ENCODE measurements at places on chromosomes 5 and 9.

DNA sequence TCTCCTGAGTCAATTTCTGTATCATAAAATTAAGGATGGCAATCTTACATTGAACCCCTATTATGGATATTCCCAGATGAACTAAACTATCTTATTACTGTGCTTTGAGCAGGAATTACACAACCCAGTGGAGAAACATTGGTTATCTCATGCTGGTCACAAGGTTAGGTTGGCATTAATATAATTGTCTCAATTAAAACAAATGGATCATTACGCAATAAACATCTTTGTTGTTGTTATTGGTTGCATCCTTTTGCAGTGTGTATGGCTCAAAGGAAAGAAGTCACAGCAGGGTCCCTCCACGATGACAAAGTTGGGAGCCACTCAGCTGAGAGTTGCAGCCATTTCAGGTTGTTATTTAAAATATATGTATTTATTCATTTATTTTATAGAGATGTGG is 297.0 kb upstream of the KLF4 start:
- DNase-seq = no peak

GRCh38 chr5:51829691-51830090 is 446.4 kb downstream of the ISL1 start:
- DNase-seq = no peak

GRCh38 chr5:43121913-43122484 is 1.3 kb downstream of the ZNF131 start:
- no peak for DNase-seq

- DNase-seq = no peak
These were observed 132.6 kb downstream of the XRCC4 start for GRCh38 chr5:83209963-83210362.

- no peak for DNase-seq
These were observed 65.2 kb downstream of the MRPL36 start for GRCh38 chr5:1734271-1734907.

DNA sequence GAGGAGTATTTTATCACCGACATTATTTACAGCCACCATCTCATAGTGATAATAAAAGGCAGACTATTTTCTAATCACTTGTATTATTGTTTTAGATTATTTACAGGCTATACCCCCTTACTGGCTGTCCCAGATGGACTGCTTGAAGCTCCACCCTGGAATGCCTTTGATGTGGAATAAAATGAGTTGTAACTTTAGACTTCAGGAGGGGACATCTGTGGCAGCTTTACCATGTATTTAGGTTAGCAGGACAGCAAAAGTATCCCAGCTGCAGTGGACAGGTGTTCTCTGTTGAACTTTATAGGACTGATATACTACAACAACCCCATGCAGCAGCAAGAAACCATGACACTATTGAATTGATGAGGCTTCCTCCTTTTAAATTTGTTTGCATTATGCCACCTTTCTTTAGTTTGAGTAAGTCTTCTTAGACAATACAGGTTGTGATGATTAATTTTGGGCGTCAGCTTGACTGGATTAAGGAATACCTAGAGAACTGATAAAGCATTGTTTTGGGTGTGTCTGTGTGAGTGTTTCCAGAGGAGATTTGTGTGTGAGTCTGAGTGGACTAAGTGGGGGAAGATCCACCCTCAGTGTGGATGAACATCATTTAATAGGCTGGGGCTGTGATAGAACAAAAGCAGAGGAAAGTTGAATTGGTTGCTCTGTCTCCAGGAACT is 29.2 kb upstream of the C9orf57 start:
- DNase-seq = no peak

- no peak for DNase-seq
These were observed 36.0 kb upstream of the FUBP3 start for GRCh38 chr9:130543368-130543767.

GRCh38 chr9:113690055-113690740 is 185.9 kb upstream of the ZNF618 start:
- no peak for DNase-seq

All from AG04449 (cell line).